ENCODE measurements at places on chromosomes 2 and 18.

DNA sequence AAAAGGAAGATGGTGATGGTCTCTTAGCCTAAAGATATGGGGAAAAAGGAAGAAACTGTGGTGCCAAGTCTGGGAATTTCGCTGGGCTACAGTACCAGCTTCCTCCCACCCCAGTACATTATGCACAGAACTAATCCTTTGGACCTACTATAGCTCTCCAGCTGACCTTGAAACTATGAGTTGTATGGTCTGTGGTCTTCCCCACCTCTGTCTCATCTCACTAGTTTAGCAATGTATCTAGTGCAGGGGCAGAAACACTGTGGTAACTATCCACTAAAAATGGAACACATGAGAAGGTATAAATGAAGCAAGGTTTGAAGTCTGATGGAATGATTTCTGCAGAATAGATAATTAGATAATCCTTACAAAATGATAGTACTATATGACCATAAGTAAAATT, 190.4 kb upstream of the CCDC150 start:
- DNase-seq = no peak

DNA sequence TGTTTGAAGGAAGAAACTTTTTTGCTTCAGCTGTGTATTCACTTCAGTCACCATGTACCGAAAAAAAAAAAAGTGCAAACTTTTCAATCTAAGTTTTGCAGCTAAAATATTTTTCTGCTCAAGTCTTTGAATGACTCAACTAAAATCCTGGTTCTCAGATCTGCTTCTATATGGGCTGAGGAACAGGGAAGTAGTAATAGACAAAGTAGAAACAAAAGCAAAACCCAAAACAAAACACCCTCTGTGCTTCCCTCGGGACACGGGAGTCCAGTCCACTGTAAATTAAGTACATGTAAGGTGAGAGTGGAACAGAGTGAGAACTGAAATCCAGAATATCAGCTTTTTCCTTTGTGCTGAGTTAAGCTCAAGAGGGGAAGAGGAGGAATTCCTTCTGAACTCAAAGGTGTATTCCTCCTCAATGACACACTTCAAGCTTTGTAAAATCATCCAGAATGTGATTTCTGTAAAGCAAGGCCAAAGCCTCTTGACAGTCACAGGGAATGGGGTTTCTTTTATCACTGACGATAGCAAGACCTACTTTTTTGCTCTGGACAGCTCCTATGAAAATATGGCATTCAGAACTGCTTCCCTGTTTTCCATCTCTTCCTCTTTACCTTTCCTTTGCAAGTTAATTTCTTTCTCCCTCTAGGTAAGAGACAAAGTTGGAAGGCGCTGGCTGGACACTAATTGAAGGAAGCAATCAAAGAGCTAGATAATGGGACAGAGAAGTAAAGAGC, 433.5 kb upstream of the MMADHC start:
- no peak for DNase-seq

GRCh38 chr2:11144077-11144737, 11.1 kb upstream of the SLC66A3 start:
- DNase-seq = no peak

GRCh38 chr2:174580951-174581350, 16.7 kb downstream of the WIPF1 start:
- DNase-seq = no peak

DNA sequence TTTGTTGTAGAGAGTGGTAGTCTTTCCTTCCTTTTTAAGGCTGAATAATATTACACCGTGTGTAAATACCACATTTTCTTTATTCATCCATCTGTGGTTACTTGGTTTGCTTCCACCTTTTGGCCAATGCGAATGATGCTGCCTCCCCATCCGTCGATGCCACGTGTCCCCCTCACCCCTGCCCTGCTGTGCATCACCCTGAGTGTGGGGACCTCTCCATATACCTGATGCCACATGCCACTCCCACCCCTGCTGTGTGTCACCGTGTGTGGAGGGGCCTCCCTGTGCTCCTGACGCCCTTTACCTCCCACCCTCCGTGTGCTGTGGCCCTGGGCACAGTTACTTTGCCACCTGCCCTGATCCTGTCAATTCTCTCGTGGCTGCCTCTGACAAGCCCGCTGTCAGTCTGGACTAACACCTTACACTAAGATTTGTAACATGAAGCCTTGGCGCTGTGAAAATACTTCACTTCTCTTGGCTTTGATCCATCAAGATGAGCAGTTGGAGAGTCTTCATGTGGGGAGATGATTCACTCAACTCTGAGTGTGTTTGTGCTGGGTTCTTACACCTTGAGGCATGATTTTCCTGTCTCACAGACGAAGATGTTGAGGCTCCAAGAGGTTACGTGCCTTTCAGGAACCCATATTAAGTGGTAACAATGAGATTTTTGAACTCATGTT, 234.0 kb downstream of the ZNF407 start:
- DNase-seq = no peak

GRCh38 chr2:46983065-46983801, 67.6 kb upstream of the MCFD2 start:
- no peak for DNase-seq

DNA sequence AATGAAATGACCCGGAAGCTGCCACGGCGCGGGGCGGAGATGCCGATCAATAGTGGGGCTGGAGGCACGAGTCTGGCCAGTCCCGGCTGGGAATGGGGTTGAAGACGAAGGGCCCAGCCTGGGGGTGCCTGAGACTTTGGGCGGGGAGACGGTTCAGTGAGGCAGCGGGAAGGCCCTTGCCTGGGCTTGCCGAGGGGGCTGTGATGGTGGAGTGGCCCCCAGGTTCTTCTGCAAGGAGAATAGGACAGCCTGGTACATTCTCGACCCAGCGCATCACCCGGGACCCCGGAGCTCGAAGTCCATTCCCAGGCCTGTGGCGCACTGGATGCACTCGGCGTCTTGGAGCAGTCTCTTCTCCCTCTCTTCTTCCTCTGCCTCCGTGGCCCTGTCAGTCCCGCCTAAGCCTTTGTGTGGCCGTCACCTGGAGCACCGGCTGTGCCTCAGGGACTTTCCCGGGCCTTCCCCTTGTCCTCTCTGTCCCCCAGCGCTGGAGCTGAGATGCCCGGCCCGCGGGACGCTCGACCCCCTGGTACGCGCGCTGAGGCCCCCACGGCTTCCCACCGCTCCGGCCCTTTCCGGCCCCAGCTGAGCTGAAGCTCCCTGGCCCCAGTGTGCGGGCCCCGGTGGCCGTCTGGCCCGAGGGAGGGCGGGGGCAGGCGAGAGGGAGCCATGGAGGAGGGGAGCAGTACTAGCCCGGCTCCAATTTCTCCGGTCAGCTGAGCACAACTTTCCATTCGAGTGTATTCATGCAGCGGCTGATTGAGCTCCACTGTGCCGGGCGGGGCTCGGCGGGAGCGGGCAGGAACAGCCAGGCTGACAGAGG, 8.0 kb downstream of the SIX3 start:
- no peak for DNase-seq
